Calu3 (cell line): ENCODE measurements at places on chromosomes 7 and 10. TPM values are rescaled to one million over a fixed set of nuclear protein-coding genes. Genes with fewer than 3 reads are reported as not detected.

- peak; percentile 80 for DNase-seq
These were observed 131.6 kb downstream of the PDE1C start for GRCh38 chr7:31938650-31939049.

DNA sequence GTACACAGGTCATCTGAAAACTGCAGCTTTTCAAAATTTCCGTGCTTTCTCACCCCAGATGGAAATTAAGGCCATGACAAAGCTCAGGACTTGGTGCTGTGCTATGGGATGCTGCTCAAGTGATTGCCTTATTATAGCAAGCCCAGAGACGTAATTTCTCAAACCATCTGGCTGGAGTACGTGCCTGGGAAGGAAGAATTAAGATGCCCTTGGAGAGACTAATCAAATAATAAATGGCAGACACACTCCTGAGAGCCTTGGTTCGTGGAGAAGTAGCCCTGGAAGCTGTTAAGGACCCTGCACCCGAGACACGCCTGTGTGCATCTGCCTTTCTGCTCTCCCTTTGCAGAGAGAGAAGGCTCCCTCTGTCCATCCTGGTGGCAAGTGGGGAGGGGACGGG lies 38.3 kb upstream of the PRLHR start:
- no peak for DNase-seq

ACBD7 gene
- total RNA-seq, result 8.2 and 10.0 TPM in 2 replicates

DNA sequence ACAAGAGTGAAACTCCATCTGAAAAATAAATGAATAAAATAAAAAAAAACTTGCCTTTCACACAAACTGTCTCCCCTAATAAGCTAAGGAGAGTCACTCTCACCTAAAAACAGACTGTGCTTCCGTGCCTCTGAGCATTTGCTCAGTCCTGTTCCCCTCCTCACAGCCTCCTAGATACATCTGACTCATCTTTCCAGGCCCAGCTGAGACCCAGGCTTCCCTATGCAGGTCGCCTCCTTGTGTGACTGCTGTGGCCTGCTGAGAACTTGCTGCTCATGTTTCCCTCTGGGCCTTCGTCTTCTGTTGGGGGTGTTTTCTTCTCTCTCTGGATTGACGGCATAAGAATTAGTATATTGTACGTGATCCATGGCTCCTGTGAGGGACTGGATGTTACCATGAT lies 777.7 kb downstream of the LRMDA start:
- DNase-seq, result no peak

PRSS37 gene
- total RNA-seq, result not detected in 2 replicates

SPDYE16 gene
- not detected in 2 replicates for total RNA-seq

ZNF107 gene
- 7.7 TPM in 2 replicates for total RNA-seq

DNA sequence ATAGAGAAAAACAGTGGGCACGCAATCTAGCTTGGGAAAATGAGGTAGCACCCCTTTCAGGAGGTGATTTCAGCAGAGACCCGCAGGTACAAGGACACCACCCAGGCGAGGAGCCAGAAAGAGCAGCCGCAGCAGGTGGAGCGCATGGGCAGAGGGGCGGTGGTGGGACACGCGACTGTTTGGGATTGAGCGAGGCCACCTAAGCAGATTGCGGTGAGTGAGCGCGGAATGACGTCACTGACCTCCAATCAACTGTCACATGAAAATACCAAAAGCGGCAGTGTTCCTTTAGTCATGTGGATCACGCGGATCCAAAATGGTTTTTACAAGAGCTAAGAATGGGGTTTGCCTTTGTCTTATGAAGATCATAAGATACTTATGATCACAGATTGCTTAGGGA lies 40.2 kb upstream of the SLC26A3 start:
- no peak for DNase-seq

DNA sequence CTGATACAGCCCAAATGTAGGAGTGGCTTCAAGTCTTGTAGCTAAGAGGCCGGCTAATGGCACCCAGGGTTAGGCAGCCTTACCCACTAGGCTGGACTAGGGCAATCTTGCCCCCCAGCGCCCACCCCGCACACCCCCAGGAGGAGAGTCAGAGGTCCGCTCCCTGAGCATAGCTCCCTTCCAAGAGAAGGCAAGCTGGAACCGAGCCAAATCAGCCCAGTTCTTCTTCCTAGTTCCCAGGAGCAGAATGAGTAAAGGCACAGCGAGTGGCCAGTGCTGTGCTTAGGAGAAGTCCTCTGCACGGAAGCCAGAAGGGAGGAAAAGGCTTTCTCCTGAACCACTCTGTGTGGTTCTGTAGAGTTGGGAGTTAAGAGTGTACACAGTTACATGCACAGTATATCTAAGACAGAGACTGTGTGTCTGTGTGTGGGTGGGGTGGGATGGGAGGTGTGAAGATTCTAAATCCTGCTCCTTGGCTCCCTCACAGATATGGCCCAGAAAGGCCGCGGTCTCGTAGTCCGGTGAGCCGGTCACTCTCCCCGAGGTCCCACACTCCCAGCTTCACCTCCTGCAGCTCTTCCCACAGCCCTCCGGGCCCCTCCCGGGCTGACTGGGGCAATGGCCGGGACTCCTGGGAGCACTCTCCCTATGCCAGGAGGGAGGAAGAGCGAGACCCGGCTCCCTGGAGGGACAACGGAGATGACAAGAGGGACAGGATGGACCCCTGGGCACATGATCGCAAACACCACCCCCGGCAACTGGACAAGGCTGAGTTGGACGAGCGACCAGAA lies 59.7 kb upstream of the PDCD4 start:
- no peak for DNase-seq

ANKRD1 gene
- 2.3 and 6.2 TPM in 2 replicates for total RNA-seq

GRCh38 chr7:150388709-150389531 lies 9.8 kb downstream of the ZNF775 start:
- no peak for DNase-seq

KLLN gene
- total RNA-seq, result 0.52 and 0.81 TPM in 2 replicates

DNA sequence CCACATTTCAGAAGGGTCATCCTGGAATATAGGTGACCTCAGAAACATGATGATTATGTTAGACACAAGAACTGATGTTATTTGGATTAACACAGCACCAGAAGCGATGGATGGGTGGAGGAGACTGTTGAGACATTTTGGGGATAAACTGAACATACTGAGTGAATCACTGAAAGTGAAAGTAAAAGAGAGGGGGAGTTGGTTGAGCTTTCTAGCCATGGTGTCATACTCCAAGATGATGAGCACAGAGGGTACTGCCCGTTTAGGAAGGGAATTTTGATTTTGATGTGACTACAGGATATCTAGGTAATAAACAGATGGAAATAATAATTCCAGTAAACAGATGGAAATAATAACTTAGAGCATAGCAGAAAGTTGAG lies 248.0 kb upstream of the NPY start:
- no peak for DNase-seq

ZNF282 gene
- total RNA-seq, result 40.3 and 45.2 TPM in 2 replicates

DNA sequence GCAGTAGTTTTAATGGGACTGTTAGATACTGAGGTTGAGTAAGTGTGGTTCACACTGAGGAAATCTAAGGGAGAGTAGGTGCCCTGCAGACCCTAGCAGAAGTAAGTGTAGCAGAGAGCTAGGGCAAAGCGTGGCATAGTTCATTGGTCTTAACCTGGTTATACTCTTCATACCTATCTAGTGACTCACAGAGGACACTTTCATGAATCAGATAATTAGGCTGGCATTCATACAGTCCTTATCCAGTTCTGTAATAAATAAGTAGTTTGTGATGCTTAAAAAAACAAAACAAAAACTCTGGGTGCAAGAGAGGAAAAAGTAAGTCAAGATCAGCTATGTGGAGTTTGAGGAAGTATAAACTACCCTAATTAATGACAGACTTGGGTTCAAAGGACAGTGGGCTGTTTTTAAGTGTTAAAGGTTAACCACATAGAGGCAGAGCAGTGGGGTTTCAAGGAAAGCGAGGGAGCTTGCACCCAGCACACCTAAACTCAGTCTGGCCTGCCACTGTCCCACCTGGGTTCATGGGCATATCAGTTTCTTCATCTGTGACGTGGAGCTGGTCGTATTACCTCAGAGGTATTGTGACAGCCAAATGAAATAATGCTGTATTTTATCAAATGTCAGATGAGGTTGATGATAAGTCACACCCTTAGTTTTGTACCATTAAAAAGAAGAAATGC lies 27.1 kb downstream of the LMTK2 start:
- peak; percentile 6 for DNase-seq

ABCA13 gene
- 9.4 and 12.1 TPM in 2 replicates for total RNA-seq

PTPN20 gene
- 5.1 and 7.1 TPM in 2 replicates for total RNA-seq

EIF5AL1 gene
- total RNA-seq, result 0.19 and 0.20 TPM in 2 replicates

- peak; percentile 10 for DNase-seq
These were observed 41.9 kb downstream of the MGAM2 start for GRCh38 chr7:142153400-142153799.

PLXNA4 gene
- 0.24 TPM in 1 of 2 replicates, not detected in the other for total RNA-seq

GRCh38 chr10:124004663-124005004 lies 88.8 kb downstream of the CHST15 start:
- no peak for DNase-seq

GIMAP2 gene
- total RNA-seq, result 3.9 and 4.7 TPM in 2 replicates

DNA sequence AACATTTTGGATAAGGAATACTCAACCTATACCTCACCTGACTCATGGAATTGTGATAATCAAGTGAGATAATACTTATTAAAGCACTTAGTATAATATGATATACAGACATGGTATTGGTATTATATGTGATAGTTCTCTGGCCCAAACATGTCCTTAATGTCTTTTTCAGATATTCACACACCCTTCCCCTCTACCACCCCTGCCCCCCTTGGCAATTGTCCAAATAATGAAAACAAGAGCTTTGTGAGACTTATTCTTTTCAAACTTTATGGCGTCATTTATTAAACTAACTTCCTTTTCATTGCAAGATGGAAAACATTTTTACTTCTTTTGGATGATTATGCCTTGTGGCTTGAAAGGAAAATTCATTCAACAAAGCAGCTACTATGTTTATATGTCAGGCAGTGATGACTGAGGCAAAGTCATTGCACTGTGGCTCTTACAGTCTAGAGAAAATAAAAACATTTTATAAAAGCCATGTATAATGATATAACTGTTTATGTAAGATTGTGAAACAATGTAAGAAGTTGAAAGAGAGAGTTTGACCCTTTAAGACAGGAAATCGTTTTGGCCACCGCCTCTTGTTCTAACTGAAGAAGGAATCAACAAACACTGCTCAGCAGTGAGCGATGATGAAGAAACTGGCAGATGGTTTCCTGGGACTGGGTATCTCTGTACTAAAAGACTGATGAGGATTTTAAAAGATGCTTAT lies 27.4 kb downstream of the MINPP1 start:
- DNase-seq, result no peak

UTF1 gene
- total RNA-seq, result not detected in 2 replicates

GRCh38 chr7:14184292-14184864 lies 194.9 kb upstream of the ETV1 start:
- no peak for DNase-seq

CPN1 gene
- total RNA-seq, result not detected in 2 replicates
